ENCODE measurements at places on chromosomes 5 and 9.

DNA sequence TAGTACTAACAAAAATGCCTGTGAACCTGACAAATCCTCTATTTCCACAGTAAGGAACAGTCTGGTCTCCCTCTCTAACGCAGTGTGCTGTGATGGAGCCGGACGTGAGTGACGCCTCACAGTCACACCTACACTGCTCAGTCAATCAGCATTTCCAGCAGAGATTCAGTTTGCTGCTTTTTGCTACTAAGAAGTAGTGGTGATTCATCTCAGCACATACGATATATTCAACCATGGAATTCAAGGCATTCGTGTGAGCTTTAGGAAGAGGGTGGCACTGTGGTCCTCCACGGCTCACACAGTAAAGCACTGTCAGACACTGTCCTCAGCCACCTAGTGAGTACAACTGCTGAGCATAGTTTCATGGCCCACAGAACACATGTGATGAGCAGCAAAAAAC is 70.9 kb downstream of the SETX start:
- peak; percentile 69 for DNase-seq

DNA sequence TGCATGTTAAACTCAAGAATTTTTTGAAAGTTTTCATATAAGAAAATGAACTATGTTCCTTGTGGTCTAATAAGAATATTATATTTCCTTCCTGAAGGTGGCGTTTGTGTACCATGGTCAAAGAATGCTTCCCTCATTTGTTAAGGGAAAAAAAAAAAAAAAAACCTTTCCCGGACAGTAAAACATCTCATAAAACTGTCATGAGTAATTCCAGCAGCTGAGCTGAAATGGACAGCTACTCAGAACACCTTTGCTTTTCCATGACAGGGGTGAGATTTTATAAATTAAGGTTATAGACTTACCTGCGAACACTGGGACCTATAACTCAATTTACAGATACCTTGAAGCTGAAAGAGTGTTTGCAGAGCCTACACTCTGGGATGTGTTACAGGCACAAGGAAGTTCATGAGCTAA is 113.2 kb upstream of the RANBP3L start:
- peak; percentile 55 for DNase-seq

- DNase-seq, result no peak
These were observed 71.3 kb downstream of the COL5A1 start for GRCh38 chr9:134712926-134713325.

- DNase-seq, result no peak
These were observed 1.6 kb upstream of the TPM2 start for GRCh38 chr9:35691334-35691650.

DNA sequence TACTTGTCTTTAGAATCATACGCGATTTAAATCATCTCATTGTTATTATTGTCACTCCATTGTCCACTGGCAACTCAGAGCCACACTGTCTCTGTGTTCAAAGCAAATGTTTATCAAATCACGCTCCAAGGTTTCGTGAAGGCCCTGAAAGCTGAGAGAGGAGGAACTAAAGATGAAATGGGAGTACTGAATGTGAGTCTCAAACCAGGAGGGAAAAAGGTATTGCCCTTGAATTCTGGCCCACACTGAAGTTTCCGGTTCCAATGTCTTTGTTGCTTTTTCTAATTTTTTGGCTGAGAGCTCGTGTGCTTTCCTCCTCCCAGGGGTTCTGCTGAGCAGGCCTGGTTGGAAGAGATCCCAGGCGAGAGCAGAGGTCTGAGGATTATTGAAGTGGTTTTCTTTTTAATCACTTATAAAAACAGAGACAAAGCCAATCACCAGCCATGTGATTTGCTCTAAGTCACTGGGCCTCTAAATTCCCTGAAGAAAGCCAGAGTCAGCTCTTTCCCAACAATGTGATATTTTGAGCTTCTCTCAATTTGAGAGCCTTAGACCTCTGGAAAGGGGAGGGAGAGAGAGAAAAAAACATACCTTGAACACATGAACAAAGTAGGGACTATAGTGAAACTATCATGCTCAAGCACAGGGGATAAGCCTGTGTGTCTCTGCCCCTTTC is 420.8 kb upstream of the GRAMD2B start:
- peak; percentile 93 for DNase-seq

GRCh38 chr9:1429297-1429696 is 379.1 kb downstream of the DMRT2 start:
- no peak for DNase-seq

- no peak for DNase-seq
These were observed 30.5 kb downstream of the DDX31 start for GRCh38 chr9:132639322-132639721.

GRCh38 chr9:132384376-132384775 is 22.3 kb downstream of the TTF1 start:
- DNase-seq, result no peak

GRCh38 chr9:7777771-7778170 is 21.8 kb downstream of the DMAC1 start:
- no peak for DNase-seq

DNA sequence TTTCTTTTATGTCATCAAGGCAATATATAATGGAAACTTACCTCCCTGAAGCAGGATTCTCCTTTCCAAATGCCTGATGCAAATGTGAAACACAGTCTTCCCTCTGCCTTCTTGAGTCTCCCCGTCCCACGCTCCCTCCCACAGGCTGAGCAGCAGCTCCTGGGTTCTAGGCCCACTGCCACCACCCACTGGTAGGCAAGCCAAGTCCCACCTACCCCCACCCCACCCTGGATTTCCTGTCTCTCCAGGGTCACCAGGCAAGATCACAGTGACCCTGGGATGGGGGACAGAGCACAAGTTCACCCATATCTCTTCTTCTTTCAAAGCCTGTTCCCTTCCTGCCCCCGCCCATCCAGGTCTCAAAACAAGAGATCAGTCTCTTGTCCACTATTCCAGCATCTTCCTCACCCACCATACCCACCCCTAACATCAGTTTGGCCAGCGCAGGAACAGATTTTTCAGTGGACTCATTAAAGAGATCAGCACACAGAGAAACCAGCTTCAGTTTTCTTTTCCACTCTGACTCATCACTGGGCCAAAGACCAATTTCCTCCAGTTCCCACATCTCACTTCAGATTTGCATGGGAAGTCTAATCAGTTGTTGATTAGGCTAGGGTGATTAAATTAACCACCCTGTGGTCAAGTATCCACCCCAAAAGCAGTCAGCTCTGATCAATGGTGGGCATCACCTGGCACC is 151.5 kb downstream of the ACTL7B start:
- DNase-seq, result peak; percentile 54

DNA sequence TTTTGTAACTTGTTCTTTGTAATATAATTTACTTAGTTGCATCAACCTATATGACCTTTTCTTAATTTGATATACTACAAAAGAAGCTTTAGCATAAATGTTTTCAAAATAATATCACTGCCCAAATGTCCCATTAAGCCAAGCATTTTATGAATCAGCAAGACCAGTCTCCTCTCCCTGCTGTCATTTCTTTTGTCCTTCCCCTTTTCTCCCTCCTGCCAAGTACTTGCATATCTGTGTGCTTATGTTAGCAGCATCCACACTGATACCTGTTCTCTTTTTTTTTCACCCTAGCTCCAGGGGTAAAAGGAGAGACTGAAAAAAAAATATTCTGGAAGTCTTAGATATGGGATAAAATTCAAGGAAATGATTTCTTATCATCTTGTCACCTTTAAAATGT is 69.7 kb downstream of the ZSWIM6 start:
- peak; percentile 61 for DNase-seq

GRCh38 chr9:27395484-27395921 is 98.6 kb upstream of the EQTN start:
- no peak for DNase-seq

GRCh38 chr5:86879086-86879485 is 261.3 kb downstream of the COX7C start:
- no peak for DNase-seq

GRCh38 chr9:13190040-13190439 is 89.5 kb downstream of the MPDZ start:
- DNase-seq, result no peak

GRCh38 chr5:127406326-127407121 is 110.9 kb upstream of the PRRC1 start:
- no peak for DNase-seq

DNA sequence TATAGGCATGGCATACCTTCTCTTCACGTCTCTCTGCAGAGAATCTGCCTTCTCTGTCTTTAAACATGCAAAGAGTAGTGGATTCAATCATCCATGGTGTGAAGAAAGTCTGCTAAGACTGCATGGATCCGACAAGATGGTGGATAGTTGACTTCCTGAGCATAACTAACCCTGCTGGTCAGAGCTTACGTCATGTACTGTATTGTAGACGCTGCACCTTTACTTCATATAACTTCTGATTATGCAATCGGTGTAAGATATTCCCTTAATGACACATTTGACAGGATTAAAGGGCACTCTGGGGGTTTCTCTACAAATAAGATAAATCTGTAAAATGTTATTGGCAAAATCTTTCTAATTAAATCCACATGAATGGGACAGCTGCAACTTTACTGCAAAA is 240.3 kb upstream of the NREP start:
- no peak for DNase-seq

DNA sequence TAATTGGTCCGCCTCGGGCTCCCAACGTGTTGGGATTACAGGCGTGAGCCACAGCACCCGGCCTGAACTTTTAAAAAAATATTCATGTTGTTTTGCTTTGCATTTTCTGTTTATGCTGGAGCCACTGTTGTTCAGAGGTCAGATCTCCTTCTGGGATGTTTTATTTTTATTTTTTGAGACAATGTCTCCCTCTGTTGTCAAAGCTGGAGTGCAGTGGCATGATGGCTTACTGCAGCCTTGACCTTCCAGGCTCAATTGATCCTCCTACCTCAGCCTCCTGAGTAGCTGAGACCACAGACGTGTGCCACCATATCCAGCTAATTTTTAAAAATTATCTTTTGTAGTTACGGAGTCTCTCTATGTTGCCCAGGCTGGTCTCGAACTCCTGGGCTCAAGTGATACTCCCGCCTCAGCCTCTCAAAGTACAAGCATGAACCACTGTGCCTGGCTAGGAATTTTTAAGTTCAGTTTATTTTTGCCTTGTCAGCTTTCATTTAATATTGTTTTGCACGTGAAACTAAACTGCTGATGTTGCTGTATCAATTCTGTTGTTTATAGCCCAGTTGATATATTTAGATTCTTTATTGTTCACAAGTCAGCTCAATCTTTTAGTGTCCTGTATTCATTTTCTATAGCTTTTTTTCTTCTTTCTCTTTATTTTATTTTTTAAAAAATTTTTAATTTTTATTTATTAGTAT is 13.7 kb downstream of the TMEFF1 start:
- no peak for DNase-seq

DNA sequence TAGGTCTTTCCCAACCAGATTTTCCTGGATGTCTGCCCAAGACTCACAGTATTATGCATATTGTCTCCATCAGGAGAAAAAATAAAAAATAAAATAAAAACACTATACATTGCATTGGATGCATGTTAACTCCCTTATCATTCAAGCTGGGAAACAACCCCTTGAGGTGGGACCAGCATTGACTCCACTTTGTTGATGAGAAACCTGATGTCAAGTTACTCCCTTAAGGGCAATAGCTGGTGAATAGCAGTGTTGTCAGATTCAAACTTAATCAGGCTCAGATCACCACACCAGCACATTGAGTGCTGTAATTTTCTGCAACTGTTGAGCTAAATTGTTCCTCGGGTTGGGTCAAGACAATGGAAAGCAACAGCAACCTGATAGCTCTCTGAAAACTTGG is 264.0 kb upstream of the TRIM32 start:
- DNase-seq, result no peak

GRCh38 chr5:58048954-58049353 is 410.9 kb downstream of the PLK2 start:
- no peak for DNase-seq

DNA sequence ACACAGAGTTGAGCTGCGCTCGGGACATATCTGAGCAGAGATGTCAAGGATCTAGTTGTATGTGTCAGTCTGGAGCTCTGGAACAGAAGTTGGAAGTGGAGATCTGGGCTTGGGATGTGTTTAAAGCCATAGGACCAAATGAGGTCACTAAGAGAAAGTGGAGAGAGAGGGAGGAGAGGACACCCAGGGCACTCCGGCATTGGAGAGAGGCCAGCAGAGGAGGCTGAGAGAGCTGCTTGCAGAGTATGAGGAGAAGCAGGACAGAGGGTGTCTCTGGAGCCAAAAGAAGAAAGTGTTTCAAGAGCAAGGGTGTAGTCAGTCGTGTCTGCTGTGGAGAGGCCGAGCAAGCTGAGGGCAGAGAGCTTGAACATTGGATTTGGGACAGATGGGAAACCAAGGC is 34.7 kb downstream of the ARHGEF37 start:
- no peak for DNase-seq

- DNase-seq, result no peak
These were observed 31.6 kb downstream of the NNT start for GRCh38 chr5:43634621-43635020.

DNA sequence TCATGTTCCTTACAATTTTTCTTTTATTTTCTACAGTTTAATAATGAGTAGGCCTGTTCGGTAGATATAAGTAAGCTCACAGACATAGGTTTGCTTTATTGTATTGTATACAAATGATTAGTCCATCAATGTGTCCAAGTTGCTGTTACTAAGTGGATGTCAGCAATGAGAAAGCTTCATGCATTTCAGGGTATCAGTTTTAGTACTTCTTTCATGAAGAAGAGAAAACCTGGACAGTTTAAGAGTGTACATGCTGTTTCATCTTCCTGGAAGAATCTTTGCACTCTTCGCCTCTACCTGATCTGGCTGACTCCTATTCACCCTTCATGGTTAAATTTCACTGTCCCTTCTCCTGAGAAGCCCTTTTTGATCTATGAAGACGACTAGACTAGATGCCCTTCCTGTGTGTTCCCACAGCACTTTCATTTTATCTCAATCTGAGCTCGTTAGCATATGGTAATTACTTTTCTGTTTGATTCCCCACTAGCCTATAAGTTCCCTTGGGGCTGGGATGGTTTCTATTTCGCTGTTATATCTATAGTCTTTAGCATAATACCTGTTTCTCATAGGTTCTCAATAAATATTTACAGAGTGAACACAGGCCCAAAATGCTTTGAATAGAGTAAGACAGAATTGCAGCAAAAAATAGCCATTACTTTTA is 70.7 kb downstream of the CETN3 start:
- DNase-seq, result no peak

- peak; percentile 46 for DNase-seq
These were observed 34.0 kb upstream of the PPP1R2B start for GRCh38 chr5:156815988-156816599.

- DNase-seq, result peak; percentile 64
These were observed 18.6 kb downstream of the C9orf57 start for GRCh38 chr9:72041775-72042194.

DNA sequence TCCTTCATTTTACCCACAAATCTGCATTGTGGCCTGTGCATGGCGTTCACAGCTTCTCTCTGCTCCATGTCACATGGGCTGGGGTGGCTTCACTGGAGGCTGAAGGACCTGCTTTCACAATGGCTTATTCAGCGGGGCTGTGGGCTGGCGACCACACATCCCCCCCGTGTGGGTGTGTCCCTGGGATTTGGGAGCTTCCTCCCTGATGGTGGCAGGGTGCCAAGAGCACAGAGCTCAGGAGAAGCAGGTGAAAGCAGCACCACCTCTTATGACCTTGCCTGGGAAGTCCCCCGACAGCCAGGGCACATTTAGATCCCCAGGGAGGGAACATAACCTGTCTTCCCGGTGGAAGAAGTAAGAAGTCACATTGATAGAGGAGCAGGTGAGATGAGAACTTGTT is 5.0 kb upstream of the MED10 start:
- no peak for DNase-seq
